Activated CD4-positive, alpha-beta T cell treated with anti-CD3 and anti-CD28 coated beads for 1 hour (primary cell): ENCODE measurements at places on chromosomes 6 and 20.
A peak's percentile ranks its signal among the peaks of the same experiment; 100 is the strongest.

DNA sequence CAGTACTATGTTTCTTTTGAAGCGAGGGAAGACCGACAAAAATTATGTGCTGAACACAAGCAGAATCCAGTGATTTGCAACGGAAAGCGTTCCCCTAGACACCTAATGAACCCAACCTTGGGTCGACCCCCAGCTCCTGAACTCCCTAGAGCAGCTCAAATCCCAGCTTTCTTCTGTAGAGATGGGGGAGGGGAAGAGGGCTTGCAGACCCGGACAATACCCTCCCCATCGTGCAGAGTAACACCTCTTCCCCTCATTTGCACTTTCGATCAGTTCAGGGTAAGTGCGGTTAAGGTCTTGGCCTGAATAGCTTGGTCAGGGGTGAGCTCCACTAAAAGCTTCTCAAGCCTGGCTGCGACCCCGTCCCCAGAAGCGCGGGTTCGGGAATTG lies 404 bp downstream of the CEP162 start:
- DNase-seq: no peak

- no peak for DNase-seq
Measured at GRCh38 chr6:38264605-38265004, 375.1 kb downstream of the BTBD9 start.

GRCh38 chr20:51236421-51236820 lies 213.5 kb upstream of the KCNG1 start:
- no peak for DNase-seq

DNA sequence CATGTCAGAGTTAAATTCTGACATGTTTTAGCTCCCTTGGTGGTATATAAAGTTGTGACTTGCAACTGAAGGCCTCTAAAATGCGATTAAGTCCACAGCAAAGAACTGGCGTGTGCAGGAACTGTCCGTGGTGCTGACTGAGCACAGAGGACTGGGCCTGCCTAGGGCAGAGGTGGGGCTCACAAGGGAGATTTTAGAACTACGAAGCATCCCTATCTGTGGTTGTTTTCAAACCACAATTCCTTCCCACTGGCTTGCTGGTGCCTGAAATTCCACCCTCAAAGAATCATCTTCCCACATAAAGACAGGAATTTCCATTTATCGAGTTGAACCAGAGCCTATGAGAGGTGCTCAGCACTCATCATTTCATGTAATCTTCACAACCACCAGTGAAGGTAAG lies 30.1 kb downstream of the RIMS4 start:
- DNase-seq: no peak

- DNase-seq: no peak
Measured at GRCh38 chr6:125268765-125269164, 33.0 kb downstream of the HDDC2 start.

DNA sequence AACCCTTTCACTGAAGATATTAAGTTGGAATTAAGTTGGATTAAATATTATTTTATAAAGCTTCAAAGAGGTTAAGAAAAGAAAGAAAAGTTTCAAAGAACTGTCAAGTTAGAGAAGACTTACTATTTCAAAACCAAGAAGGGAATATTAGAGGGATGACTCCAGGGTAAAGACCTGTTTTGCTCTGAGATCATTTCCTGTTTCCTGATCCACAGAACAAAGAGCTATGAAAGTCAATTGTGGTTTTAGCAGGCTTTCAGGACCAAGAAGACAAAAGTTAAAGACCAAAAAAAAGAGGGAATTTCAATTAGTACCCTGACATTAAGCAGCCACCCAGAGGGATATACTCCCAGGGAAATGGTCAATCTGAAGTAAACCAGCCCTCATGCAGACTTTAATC lies 19.4 kb downstream of the ESF1 start:
- no peak for DNase-seq

DNA sequence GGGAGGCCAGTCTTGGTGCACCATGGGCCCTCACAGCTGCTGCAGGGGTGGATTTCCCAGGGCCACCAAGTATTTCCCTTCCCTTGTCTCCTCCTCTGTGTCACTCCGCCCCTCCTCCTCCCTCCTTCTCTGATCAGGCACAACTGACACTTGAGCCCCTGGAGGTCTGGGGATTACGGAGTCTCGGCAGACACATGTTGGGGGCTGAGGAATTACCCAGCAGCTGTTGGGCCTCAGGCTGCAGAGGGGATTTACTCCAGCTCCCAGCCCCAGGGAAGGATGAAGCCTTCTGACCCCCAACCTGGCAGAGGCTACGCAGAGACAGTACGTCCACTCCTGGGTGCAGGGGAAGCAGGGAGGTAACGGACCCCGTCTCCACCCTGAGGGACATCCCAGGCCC lies 420.5 kb upstream of the SULF2 start:
- DNase-seq: no peak

DNA sequence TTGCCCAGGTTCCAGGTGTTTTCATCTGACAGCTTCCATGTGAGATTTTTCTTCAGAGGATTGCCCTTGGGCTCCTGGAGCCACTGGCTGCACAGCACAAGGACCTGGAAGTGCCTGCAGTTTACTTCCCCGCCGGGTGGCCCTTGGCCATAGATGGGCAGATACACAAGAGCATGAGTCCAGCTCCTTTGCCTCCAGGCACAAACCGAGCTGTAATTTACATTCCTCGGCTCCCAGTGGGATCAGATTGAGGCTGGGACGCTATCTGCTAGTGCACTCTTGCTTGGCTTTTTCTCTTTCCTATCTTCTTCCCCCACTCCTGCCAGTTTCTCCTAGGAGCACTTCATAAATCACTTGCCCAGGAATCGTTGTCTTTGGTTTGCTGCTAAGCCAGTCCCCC lies 85.4 kb upstream of the RALY start:
- no peak for DNase-seq

DNA sequence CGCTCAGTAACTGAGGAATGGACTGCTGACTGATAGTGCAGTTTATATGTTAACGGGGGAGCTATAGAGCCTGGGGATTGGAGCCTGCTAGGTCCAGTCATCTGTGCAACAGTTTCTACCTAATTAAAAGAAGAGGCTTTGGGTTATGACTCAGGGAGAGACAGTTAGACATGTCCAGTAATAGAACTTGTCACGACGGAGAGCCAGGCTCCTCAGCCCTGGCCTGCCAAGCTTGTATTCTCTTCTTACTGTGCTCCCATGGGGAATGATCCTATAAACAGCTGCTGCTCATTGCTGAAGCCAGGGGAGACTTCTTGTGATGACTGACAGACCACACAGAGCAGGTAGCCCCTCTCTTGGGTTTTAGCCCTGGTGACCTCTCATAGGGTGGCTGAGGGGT lies 69.3 kb downstream of the SYNJ2 start:
- DNase-seq: no peak

GRCh38 chr20:5586720-5587119 lies 163.5 kb upstream of the SHLD1 start:
- DNase-seq: no peak

GRCh38 chr6:118651282-118652050 lies at the start of gene CEP85L:
Gene CEP85L, minus strand, starts transcription at chr6:118651591. Its CDS starts 322 bp downstream, at chr6:118651269.
- DNase-seq: peak; percentile 85

DNA sequence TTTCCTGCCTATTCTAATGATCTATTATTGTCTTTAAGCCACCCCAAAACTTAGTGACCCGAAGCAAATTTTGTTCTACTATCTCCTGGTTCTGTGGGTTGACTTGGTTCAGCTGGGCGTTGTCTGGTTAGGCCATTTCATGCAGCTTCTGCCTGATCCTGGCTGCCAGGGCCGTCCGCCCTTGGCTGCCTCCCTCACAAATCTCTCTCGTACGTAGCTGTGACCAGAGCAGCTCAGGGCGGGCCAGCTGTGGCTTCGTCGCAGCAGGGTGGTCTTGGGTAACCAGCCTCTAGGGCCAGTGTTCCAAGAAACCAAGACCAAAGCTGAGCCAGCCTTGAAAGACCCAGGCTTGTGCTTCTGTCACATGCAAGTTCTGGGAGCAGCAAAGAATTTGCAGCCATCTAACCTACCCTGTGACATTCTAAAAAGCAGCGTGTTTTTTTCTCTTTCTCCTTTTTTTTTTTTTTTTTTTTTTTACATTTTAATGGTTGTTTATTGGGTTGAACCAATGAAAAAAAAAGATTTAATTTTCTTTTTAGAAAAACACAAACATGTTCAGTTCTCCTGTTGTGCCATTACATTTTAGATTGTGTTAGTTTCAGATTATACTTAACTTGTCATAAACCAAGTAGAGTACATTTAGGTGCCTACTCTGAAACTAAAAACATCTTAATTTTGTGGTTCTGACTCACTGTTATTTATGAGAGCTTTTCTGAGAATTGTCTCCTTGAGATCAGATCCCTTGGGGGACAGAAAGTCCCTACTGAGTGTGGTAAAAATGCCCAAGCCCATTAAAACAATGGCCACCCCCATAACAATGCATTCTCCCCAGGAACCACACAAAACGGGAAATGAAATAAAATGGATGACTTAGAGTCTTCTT lies 83.9 kb downstream of the ZDHHC14 start:
- DNase-seq: no peak

DNA sequence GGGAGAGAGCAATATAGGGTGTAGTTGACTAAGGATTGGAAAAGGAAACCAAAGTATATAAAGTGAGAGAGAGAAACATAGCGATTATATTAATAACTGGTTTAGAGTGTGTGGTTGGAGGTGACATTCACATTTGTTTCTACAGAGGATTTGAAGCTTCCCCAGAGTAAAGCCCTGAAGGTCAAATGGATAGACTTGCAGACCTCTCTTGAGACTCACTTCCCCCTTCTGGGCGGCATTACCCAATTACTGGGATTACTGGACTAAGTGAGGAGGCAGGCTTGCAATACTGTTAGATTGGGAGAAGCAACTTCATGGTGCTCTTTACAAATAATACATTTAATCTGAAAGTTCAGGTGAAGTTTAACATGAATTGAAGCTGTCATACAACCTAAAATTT lies 10.7 kb downstream of the FIG4 start:
- DNase-seq: no peak

GRCh38 chr6:150560004-150560883 lies 39.4 kb upstream of the PLEKHG1 start:
- DNase-seq: no peak

- no peak for DNase-seq
Measured at GRCh38 chr6:168563656-168564055, 122.7 kb downstream of the SMOC2 start.
